ENCODE measurements at places on chromosomes 3 and 15.

- no peak for DNase-seq
Observed at GRCh38 chr3:113847664-113848461, 9.3 kb downstream of the GRAMD1C start.

GRCh38 chr3:147945968-147946519 is 536.9 kb downstream of the ZIC1 start:
- peak; percentile 93 for DNase-seq

DNA sequence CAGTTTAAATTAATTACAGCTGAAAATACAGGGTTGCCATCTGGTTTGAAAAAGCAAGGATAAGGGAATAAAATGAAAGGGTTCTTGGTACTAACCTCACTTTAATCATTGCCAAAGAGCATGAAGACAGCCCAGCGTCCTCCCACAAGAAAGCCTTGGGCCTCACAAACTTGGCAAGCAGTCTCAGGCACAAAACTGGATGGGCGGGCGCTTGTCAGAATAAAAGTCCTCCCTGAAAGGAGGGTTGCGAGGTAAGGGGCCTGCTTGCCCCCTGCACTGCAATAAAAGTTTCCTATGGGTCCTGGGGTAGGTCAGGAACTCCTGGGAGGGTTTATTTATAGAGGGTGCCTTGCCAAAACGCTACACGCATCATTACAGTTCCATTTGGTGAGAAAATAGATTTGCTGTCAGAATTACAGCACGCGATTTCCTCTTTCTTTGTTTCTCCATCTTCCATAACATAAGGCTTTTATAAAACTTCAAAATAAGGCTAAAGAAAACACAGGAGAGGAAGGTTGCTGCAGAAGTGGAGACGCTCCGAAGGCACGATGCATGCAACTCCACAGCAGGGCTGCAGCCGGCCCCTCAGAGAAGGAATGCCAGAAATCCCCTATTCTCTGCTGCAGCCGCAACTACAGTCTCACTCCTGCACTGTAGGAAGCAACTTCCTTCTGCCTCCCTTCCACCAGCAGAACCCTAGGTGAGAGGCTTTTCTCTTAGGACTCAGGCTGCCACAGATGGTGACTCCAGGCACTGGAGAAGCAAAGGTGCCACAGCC is 61.3 kb downstream of the VGLL4 start:
- peak; percentile 81 for DNase-seq

DNA sequence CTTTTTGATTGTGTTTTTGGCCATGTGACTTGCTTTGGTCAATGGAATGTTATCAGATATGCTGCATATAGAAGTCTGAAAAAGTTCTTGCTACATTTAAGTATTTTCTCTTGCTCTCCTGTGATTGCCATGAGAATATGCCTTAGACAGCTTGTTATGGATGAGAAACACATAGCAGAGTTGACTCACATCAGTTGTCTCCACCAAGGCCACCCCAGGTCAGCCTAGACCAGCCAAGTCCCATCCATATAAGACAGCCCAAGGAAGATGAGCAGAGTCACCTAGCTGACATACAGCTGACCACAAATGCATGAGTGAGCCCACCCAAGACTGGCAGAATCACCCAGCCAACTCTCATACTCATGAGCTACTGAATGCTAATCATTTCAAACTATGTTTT is 153.0 kb downstream of the THRB start:
- no peak for DNase-seq

DNA sequence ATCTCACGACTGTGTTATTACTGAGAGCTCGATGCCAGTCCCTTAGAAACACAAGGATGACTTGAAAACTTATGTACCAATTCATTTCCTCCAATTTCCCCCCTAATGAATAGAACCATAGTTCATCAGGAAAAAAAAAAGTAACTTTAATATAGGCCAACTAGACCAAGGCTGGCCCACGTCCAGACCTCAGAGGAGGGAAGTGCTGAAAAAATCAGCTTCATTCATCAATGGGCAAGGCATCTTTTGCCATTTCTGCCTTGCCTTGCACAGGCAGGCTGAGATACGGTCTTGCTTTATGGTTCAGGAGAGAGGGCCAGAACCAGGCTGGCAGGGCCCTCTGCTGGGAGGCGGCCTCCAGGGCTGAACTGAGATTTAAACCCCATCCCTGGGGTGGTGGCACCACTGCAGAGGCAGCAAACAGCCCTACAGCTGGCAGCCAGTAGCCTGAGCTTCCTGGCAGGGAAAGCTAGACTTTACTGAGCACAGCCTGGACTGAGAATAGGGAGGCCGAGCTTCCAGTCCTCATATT is 104.1 kb upstream of the TNFAIP8L3 start:
- no peak for DNase-seq

DNA sequence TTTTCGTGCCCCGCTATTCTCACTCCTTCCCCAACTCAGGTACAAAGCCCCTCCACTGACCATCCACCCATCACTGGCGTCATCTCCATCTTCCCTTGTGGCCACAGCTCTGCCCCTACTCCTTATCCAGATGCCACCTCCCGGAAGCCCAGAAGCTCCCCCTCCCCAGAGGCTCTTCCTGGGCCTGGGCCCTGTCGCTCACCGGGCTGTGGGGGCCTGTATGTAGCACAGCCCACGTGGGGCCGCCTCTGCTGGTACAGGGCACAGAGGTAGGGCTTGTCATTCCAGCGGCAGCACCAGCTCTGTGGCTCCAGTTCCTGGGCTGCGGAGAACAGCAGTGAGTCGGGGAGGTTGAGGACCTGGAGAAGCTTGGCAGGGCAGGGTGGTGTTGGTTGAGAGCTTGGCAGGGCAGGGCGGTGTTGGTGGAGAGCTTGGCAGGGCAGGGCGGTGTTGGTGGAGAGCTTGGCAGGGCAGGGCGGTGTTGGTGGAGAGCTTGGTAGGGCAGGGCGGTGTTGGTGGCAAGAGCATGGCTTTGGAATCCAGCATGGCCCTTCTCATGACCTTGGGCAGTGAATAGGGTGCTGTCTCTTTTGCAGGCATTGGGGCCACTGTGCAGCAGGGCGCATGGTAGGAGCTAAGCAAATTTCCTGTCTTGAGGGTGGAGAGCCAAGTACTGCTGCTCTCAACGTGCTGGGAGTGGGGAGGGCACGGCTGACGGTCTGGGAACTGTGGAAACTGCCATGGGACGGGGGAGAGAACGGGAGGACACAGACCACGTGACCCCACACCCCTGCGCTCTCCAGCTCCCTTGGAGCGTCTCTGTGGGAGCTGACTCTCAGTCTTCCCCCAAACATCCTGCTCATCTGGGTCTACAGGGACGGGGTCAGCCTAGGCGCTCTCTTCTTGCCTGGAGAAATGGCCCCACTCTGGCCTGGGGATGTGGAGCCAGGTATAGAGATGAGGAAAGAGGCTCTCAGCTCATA is 43.4 kb downstream of the MUC20 start:
- DNase-seq: no peak

- DNase-seq: no peak
Observed at GRCh38 chr3:17372362-17373210, 369.8 kb downstream of the TBC1D5 start.

- DNase-seq: no peak
Observed at GRCh38 chr3:63207066-63207590, 71.0 kb upstream of the SYNPR start.

DNA sequence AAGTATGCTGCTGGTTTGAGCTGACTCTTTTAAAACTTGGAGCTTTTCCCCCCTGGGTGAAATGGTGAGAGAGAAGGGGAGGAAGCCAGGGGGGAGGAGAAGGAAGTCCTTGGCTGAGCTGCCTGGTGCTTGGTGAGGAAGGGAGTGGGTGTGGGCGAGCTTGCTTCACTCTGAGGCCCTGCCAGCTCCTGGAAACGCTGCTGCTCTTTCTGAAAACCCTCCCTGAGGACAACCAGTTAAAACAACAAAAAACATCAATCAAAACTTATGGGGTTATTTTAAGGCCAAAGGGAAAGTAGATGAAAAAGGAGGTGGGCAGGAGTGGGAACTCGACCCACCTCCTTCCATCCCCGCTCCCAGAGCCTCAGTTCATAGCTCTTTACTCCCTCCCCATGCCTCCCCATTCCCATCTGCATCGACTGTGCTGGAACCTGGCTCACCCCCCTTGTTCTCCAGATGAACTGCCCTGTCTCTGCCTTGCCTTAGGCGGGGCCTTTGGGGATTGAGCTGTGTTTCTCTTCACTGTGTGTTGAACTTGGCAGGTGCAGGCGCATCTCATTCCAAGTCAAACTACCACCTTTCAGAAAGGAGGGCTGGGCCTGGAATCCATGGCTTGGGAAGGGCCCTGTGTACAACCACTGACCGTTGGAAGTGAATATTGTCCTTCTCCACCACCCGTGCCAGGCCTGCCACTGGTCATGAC is 166.1 kb downstream of the ZNF621 start:
- no peak for DNase-seq

DNA sequence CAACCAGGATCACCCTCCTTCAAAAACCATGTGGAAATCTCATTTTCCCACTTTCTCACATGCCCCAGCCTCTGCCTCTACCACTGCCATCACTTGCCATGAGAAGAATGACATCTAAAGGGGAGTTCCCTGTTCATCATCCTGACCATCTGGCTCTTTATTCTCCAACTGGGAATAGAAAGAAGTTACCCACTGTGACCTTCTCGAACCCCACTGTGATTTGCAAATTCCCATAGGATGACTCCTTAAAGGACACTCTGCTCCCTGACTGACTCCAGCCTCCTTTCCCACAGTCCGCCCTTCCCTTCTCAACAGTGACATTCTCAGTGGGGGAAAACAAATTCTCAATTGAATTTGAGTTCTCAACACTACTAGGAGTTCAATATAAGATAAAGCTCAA is 440.5 kb downstream of the NR2F2 start:
- no peak for DNase-seq

- peak; percentile 79 for DNase-seq
Observed at GRCh38 chr3:15708882-15709677, 88.7 kb downstream of the ANKRD28 start.

- DNase-seq: no peak
Observed at GRCh38 chr3:125406070-125406469, 30.9 kb upstream of the ZNF148 start.

DNA sequence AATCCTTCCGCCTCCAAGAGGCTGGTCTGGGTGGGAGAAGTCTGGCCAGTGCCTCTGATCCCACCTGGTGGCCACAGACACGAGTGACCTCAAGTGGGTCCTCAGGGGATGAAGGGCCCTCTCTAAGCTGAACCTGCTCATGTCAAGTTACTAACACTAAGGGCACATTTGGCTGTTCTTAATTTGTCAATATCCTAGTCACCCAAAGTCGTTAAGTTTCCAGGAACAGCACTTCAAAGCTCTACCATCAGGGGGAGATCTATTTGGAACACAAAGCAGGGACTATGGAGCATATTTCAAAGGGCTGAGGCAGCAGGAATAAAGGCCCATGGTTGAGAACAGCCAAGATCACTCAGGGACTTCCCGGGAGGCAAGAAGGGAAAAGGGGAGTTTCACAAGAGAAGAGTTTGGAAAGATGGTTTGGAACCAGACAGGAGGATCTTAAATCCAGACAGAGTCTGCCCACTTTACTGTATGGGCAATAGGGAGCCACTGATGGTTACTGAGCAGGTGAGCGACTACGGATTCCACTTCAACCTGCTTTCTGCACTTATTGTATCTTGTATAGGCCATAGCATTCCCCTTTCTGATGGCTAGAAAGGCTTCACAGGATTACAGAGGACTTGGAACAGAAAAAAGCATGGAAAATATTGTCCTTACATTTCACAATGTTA is 13.7 kb downstream of the OXTR start:
- no peak for DNase-seq

DNA sequence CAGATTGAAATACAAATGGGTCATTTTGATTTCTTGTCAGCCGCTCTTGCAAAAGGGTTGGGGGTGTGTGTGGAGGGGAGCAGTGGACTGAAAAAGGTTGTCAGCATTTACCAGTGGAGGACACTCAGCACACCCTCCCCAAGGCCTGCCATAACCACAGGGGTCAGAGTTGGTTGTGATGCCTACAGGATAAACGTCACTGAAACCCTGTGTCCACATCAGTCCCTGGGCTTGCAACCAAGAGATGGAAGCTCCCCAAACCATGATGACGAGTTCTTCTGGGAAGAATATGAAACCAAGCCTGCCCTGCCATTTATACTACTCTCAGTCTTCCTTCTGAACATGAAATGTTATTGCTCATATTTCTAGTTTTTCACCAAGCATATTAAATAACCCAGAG is 54.0 kb upstream of the UMPS start:
- peak; percentile 51 for DNase-seq

- DNase-seq: no peak
Observed at GRCh38 chr3:100319951-100320350, 14.6 kb upstream of the NIT2 start.

DNA sequence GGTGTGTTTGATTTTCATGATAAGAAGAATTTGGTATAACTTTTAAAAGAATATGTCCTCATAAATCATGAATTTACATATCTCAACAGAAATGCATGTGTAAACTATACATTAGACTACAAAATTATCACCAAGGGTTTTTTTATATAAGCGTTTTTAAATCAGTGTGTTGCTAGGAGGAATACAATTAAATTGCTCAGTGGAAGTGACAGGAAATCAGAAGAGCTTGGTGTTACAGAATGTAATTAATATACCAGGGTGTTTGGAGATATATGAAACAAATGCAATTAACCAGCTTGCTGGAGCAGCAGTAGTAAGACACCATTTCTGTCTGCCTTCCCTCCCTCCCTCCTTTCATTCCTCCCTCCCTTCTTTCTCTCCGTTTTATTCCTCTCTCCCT is 2.4 kb downstream of the ROBO2 start:
- no peak for DNase-seq

DNA sequence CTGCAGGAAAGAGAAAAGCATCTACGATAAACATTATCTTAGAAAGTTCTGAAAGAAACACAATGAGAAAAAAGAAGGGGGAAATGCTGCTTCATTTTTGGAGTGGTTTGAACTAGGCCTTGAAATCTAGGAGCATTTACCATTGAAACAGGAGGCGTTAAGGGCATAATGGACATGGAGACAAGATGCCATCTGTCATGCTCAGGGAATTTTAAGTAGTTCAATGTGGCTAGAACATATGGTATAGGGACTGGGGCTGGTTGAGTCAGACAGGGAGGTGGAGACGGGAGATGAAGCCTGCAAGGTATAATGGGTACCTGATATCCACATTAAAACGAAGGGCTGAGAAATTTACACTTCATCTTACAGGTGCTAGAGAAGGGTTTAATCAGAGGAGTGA is 10.4 kb upstream of the PLAAT1 start:
- no peak for DNase-seq

- DNase-seq: no peak
Observed at GRCh38 chr3:116601206-116601605, 108.4 kb upstream of the TUSC7 start.

- no peak for DNase-seq
Observed at GRCh38 chr15:71131601-71132362, 16.5 kb downstream of the THSD4 start.

All from skeletal muscle cell (primary cell).